ENCODE measurements at places on chromosomes 5 and 9.
A peak's percentile ranks its signal among the peaks of the same experiment; 100 is the strongest.

GRCh38 chr5:140114341-140115185 is 654 bp downstream of the PURA start:
- peak; percentile 79 for DNase-seq

DNA sequence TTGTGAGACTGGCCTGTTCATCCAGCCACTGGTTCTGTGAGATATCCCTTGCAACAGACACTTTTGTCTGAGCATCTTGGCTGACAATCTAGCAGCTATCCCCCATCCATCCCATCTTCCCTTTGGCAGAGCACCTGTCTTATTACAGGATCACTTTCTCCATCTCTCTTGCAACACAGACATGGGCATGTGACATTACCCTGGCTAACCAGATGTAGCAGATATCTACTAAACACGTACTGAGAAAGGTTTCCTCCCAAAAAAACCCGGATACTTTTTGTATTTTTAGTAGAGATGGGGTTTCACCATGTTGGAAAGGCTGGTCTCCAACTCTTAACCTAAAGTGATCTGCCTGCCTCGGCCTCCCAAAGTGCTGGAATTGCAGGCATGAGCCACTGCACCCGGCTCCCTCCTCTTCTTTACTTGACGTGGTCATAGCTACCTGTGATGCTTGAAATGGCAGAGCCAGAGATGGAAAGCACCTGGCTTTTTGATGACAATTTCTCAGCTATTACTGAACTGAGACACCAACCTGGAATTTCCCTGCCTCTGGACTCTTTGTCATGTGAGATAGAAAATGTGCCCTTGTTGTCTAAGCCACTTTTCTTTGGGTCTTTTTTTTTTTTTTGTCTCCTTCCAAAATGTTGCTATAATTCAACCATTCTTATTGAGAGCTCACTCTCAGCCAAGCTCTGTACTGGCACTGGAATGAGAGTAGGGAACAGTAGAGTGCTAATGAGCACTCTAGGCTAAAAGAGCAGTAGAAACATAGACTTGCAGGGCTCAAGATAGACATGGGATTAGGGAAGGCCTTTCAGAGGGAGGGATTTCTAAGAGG is 32.6 kb downstream of the FNBP1 start:
- no peak for DNase-seq

DNA sequence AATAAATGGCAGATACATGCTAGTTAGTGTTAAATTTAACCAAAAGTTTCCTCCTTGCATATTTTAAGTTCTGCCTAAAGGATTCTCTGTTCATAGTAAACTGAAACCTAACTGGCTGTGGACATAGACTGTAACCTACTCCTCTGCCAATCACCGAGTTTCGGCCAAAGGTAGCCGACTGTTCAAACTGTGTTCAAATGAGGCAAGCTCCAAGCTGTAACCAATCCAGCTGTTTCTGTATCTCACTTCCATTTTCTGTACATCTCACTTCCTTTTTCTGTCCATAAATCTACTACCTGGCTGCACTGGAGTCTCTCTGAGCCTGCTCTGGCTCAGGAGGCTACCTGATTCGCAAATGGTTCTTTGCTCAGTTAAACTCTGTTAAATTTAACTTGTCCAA is 44.1 kb downstream of the KCNV2 start:
- no peak for DNase-seq

DNA sequence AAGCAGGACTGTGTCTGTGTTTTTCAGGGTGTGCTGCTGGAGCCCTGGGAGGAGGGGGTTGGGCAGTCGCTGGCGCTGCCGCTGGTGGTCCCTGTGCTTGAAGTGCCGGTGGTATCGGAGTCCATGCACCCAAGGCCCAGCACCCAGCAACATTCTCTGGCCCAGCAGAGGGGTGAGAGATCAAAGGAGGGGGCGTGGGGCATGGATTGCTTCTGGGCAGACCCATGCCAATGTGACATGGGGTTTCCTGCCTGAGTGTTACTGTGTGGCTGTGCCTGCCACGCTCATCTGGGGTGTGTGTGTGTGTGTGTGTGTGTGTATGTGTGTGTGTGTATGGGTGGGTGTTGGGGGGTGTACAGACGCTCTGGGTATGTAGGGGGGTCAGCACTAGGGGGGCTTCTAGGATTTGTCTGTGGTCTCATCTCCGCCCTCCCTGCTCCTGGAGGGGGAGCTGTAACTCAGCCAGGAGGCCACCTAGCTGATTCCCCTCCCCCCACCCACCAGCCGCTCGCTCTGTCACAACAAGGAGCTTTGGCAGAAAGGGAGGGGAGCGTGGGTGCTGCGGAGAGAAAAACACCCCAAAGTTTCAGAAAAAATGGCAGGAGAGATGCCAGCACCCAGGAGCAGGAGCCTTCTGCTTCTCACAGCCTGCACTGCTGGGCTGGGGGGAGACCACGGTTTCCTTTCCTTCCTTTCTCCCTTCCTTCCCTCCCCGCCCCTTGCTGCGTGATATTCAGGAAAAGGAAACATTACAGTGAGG is 35.9 kb upstream of the HSPA9 start:
- peak; percentile 34 for DNase-seq

- no peak for DNase-seq
Measured at GRCh38 chr5:5017827-5018577, 122.1 kb upstream of the ADAMTS16 start.

DNA sequence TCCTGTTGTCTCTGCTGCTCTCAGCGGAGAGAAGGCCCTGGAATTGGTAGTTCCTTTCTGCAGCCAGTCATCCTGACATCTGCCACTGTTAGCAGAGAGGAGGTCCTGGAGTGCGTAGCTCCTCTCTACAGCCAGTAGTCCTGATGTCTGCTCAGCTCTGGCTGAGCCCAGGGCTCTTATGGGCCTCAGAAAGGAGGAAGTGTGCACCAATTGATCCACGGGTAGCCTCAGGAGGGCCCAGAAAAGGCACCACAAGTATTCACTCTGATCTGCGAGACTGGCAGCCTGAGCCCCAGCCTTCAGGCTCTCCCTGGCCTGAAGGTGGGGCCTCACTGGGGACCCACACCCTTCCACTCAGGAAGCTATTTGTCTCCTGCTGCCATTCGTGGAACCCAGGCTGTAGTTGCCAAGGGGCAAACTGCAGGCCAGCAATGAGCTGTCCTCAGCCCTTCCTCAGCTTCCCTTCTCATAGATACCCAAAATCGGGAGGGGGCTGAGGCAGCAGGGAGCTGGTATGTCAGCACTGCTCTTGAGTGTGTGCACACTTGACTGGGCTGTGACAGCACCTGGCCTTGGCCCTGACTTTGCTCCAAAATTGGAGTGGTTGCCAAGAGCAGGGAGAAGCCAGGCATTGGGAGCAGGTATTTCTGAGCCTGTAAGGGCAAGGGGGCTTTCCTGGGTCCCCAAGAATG is 1049.5 kb upstream of the ACO1 start:
- no peak for DNase-seq

- no peak for DNase-seq
Measured at GRCh38 chr9:126809068-126809467, 4.2 kb downstream of the ZBTB43 start.

DNA sequence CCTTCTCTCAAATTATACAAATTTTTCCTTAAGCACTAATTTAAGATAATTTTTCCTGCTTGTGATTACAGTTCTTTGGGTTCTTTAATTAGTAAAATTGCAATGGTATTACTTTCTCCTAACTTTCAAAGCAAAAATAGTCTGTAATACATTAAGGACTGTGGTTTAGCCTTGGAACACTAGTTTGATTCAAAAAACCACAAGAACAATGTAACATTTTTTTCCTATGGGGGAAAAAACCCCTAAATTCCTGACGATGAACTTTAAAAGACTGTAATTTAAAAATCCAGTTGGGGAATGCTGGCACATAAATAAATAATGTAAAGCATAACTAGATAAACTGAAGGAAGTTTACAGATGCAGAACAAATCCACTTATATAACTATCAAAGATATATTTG is 65.3 kb downstream of the CDC14B start:
- DNase-seq = no peak

All from left ventricle myocardium superior (tissue), 1 donor.